Suppressor macrophage treated with lipopolysaccharide for 4 hours (primary cell): ENCODE measurements at places on chromosomes 6 and 20.

- peak; percentile 66 for DNase-seq
Observed at GRCh38 chr6:6881438-6882225, 226.1 kb upstream of the RREB1 start.

GRCh38 chr6:9999796-10000195, 415.1 kb downstream of the TFAP2A start:
- no peak for DNase-seq

- DNase-seq, result no peak
Observed at GRCh38 chr20:3229798-3230197, 9.2 kb downstream of the SLC4A11 start.

DNA sequence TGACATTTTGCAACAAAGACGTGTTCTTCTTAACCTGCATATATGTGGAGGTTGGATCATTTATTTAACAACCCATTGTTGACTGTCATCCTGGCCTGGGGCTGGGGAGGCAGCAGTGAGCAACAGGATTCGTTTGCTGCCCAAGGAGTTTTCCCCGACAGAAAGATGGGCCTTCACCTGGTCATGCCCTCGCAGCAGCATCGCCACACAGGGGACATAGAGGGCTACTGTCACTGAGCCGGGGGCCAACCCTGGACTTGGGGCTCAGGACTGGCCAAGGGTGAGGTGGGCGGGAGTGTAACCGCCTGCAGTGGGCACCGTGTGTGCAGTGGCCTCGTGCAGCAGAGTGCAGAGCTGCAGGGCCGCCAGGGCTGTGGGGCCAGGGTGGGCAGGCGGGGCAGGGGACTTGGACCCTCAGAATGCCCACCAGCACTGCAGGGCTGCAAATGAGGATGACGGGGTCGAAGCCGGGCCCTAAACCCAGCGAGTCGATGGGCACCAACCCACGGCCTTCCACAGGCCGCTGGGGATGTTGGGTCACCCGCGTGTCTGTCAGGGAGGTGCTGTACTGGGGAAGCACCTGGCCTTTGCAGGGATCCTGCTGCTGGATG, 11.8 kb downstream of the DUSP22 start:
- no peak for DNase-seq

DNA sequence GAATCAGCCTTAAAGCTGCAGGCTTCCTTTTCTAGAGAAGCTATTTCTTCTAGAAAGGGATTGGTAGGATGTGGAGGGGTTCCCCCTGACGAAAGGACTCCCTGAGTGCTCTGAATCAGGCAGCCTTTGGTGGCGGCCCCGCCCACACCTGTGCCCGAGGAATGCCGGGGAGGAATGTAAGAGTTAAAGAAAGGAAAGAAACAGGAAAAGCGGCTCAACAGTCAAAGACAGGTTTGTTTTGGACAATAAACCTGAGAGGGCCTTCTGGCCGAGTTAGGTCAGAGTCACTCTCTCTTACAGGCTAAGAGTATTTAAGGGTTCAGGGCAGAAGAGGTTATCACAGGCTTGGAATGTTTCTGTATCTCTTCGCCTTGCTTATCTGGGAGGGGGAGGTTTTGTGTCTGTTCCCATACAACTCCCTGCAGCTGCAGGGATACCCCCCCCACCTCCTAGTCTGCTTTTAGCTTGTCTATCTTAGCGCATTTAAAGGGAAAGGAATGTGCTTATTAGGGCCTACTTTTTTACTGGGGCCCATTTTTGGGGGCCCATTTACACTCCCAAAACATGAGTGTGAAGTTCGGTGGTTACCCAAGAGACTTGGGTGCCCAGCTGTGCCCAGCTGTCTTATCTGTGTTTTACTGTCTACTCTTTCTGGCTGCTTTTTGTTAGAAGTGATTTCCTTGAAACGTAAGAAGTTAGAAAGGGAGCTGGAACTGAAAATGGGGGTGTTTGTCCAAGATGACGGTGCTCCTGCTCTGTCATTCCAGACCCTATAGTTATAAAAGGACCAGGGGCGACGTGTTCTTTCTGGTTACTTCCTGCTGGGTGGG, 32.8 kb downstream of the DYNLT1 start:
- no peak for DNase-seq

GRCh38 chr6:123564361-123564760, 72.4 kb downstream of the TRDN start:
- no peak for DNase-seq

DNA sequence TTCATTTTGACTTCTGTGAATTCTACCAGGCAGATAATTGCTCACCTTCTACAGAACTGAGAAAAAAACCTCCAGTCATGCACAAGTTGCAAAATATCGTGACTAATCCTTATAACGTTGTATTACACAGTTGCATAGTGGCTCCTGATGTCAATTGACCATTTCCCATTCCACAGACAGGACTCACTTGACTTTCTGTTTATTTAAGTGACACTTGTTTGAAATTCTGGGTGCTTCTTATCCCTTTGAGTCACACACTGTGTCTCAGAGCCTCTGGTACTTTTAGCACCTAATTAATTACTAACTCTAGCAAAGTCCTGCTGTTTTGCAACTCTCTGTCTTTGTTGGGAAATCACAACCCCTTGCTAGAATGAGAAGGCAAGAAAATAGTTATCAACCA, 16.2 kb upstream of the RSPO3 start:
- peak; percentile 82 for DNase-seq

DNA sequence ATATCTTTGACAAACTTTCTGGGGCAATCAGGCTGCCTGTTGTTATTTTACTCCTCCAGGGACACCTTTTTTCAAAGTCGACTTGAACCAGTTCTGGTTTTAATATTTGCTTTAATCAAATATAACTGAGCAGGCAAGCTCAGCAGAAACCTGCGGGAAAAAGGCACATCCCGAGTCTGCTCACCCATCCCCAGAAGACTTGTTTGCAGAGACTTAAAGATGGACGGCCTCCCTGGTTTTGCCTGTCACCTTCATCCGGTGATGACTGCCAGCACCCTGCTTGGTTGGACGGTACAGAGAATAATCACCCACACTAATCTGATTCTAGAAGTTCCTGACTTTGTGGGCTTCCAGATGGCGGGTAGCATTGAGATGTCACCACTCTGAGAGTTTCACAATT, 36.8 kb downstream of the PPP1R3G start:
- no peak for DNase-seq

- DNase-seq, result peak; percentile 69
Observed at GRCh38 chr6:136113736-136114173, 136.4 kb downstream of the MTFR2 start.

- DNase-seq, result peak; percentile 77
Observed at GRCh38 chr6:149182262-149182661, 135.2 kb upstream of the TAB2 start.

DNA sequence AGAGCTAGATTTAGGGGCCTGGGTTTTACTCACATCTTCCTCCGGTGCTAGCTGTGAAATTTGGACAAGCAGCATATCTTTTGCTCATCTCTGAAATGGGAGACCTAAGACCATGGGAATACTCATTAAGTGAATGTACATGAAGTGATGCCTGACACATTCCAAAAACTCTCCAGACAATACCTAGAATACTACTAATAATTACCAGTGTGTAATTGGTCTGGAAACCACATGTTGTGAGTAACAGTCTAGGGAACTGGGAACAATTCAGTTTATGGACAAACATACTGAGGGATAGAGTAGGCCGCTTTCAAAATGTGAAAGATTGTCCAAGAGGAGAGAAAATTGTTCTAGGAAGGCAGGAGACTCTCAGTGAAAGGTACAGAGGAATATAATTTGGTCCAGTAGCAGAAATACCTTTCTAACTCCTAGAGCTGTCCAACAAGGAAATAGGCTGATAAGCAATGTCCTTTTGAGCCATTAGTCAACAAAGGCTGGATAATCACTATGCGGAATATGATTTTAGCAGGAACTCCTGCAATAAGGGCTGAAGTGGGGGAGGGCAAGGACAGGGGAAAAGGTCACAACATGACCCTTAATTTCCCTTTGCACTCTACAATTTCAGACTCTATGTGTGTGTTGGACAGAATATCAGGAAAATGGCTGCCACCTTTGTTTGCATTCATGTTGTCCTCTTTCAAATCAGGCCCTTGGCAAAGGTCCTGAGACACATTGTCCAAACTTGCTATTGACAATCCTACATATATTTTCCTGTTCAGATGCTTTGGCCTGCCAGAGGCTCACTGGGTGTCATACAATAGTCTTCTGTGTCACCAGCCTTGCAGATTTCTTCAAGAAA, 315.4 kb downstream of the PLCB1 start:
- no peak for DNase-seq

DNA sequence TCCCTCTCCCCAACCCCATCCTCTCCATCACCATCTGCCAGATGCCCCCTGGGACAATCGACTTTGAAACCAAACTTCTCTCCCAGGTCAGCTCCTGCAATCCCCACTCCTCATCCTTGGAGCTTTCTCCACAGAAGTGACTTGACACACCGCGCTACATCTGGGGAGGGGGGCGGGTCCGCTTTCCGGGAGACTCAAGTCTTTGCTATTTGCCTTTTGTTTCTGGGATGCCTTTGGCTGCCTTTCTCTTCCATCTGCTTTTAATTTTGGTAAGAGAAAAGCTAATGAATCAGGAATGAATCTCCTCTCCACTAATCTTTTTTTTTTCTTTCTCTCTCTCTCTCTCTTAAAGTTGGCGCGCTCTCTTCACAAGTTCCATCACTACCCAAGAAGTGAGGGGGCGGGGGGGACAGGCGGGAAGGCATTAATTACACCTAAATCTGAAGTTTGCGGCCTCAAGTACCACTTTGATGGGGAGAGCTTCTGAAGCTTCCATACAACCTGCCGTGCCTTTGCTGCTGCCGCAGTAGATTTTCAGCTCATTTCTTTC, 664 bp upstream of the TPBG start:
- DNase-seq, result no peak

DNA sequence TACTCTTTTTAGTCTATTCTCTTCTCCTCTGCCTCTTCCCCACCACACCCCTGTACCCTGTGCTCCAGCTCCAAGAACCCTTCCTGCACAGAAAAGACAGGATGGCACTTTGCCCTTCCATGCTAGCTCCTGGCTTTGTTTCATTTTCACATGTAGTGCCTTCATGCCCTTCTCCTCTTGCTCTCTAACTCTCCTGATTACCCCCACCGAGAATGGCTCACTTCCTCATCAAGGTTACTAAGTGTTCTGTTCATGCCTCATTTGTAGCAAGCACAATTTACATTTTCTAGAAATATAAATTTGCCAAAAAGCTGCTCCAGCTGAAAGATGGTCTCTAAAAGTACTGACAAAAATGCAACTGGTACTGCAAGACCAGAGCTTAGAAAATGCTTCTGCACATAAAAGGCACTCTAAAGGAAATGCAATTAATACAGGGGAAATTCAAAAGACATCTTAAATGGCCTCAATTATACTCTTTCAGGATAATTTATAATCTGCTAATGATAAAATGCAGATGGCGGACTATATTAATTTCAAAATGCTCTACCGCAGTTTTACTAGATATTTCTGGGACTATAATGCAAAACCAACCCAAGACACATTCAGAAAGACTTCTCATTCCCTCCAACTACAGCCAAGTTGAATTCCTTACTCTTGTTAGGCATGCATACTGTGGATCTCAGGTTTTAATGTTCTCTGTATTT, 570.2 kb downstream of the PRKN start:
- DNase-seq, result peak; percentile 54

- peak; percentile 78 for DNase-seq
Observed at GRCh38 chr20:5674176-5674660, 76.0 kb upstream of the SHLD1 start.

GRCh38 chr6:29917857-29918256, 24.5 kb upstream of the HLA-A start:
- DNase-seq, result peak; percentile 30

DNA sequence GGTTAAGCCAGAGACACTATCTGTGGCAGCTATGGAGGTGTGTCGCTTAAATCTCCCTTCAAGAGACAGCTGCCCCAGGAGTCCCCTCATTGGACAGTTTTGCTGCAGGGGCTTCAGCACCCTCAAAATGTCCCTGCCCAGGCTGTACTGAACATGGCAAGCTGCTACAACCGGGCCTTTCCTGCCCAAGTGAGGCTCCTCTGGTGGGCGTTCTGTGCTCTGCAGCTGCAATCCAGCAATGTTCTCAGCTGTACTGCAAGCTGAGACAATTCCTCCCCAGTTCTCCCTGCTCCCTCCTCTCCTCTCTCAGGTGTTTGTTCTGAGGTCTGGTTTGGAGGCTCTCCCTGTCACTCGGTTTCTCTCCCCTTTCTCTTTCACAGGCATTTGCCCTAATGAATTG, 190.8 kb upstream of the LAMP5 start:
- DNase-seq, result no peak

DNA sequence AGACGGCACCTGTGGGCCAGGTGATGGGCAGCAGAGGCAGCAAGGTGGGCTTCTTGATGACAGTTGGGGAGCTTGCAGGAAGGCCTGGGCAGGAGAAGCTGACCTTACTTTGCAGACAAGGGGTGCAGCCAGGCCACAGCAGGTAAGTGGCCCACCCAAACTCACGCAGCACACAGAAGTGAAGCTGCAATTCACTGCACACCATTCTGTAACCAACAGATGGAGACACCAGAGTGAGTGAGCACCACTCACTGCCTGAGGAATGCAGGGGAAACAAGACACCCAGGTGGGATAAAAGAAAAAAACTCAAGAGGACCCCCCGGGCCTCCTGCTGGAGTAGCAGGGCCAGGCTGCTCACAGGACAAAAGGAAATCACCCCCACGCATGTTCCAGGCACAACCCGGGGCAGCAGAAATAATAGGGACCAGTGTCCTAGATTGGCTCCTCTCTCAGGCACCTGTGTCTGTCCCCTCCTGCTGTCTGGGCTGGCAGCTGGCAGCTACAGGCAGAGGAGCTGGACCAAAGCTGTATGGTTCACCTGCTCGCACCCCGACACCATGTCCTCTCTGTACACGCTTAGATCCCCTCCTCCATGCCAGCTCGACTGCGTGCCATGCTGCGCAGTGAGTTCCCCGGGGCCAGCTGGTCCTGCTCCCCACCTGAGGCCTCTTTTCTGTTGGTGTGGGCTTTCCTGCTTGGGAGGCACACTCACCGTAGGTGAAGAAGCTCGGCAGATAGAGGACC, 4.9 kb downstream of the MTCH1 start:
- DNase-seq, result no peak

DNA sequence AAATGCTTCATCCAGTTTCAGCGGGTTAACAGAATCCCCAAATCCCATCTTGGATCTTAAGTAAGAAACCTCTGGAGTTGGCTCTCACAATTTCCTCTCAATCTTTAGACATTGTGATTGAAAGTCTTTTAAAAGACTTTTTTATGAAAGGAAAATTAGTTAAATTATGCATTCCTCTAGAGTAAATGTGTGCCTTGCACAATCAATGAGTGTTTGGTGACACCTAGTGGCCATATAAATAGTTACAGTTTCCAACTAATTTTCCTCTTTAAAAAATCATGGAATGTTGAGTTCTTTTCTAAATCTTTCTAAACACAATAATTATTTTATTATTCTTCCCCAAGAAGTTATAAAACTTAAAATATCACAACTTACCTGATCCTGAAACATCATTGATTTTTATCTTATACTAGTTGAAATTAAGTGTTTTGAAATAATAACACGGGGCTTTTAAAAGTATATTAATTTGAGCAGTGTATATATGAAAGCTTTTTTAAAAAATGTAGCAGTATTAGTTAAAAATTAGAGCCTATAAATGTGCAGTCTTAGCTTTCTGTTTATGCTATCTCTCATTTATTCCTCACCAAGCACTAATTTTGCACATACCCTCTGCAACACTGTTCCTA, 66.4 kb downstream of the PKHD1 start:
- peak; percentile 48 for DNase-seq

- DNase-seq, result no peak
Observed at GRCh38 chr6:21648475-21649050, 55.0 kb downstream of the SOX4 start.

GRCh38 chr6:73180763-73181619, 44.3 kb downstream of the KHDC1L start:
- DNase-seq, result peak; percentile 65

- DNase-seq, result no peak
Observed at GRCh38 chr6:55405474-55406235, 78.4 kb downstream of the GFRAL start.
